AML-193 (cell line): ENCODE measurements at places on chromosomes 6 and 20.

DNA sequence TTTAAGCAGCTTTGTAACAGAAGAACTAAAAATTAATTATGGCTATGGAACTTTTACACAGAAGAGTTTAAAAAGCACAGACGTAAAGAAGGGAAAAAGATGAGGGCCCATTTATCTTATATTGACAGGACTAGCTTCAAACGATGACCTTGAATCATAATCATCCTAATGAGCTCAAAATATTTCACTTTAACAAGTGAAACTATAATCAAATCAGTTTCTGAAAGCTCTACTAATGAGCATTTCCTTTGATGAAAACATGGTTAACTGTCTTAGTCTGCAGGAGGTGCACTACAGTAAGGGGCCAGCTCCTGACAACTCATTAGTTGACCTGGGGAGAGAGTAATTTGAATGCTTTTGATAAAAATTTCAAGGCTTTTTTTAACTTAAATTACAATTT is 228.0 kb upstream of the DEFB112 start:
- no peak for DNase-seq

GRCh38 chr6:70151616-70152015 is 151.3 kb downstream of the COL9A1 start:
- DNase-seq: no peak

GRCh38 chr6:142474531-142475289 is 172.9 kb downstream of the ADGRG6 start:
- peak; percentile 55 for DNase-seq

DNA sequence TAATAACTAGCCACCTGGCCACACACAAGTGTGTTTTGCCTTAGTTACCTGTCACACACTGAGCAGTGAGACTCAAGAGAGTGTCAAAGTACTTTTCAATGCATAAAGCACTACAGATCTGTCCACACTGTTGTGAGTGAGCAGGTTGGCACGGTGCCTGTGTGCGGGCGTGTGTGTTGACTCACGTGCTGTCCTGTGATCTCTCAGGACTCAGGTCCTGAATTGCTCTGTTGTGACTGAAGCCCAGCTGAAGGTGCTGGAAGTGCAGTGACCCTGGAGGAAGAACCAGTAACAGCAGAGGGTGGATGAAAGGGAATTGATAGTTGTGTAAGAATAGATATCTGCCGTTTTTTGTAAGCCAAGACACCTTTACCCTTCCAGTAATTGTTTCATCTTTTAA is 18.3 kb downstream of the SLC16A10 start:
- no peak for DNase-seq

GRCh38 chr6:33481192-33481591 is 26.8 kb downstream of the ZBTB9 start:
- no peak for DNase-seq

DNA sequence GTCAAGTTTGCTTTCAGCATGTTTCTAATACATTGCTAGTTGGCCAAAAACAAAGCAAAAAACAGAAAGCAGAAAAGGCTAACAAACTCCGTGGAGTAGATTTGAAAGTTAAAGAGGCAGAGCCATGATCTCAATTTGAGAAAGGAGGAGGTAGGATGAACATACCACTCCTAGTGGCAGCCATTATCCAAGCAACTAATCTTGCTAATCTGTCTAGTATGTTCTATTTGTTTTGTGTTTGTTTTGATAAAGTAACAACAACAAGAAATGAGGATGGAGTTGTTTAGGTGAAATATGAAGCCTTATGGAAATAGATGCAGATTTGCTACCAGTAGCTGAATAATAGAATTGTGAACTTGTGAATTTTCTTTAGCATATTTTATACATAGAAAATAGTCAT is 295.5 kb upstream of the PRDM1 start:
- no peak for DNase-seq

- DNase-seq: no peak
Observed at GRCh38 chr6:113680301-113680700, 176.8 kb upstream of the MARCKS start.

DNA sequence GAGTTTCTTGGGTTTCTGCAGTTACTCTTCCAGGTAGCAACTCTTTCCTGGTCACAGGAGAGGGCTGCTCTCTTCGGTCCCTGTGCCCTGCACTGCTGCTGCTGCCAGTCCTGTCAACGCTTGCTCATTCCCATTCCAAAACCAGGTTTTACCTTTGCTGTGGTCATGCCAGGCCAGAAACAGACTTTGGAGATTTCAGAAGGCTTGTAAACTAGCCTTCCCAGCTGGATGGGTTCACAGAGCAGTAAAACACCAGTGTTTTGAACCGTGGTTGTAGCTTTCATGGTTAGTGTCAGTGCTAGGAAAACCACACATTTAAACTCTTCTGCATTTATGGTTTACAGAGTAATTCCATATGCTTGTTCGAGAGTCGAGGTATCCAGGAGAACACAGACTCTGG is 16.2 kb downstream of the ARFGEF2 start:
- DNase-seq: no peak
